Inflammatory macrophage (primary cell): ENCODE measurements at places on chromosomes 6 and 20.

- no peak for DNase-seq
Measured at GRCh38 chr6:159043251-159043650, 1.5 kb downstream of the TAGAP start.

- no peak for DNase-seq
Measured at GRCh38 chr6:40573221-40573620, 13.9 kb downstream of the LRFN2 start.

GRCh38 chr20:51402201-51402600, 140.3 kb downstream of the NFATC2 start:
- no peak for DNase-seq

DNA sequence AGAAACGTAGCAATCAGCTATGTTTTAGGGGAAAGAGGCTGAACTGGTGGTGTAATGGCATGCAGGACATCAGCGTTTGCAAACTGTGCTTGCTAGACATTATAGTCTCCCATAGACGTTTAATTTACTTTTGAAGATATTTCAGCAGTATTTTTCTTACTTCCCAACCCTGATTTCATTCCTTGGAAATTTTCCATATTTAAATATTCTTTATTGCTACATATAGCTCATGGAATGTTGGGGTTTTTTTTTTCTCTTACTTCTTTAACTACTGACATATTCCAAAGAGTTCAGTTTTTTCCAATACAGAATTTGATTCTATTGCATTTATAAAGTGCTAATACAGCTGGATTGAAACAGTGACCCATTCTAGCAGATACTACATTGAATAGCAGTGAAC, 694.4 kb upstream of the CITED2 start:
- DNase-seq, result no peak

DNA sequence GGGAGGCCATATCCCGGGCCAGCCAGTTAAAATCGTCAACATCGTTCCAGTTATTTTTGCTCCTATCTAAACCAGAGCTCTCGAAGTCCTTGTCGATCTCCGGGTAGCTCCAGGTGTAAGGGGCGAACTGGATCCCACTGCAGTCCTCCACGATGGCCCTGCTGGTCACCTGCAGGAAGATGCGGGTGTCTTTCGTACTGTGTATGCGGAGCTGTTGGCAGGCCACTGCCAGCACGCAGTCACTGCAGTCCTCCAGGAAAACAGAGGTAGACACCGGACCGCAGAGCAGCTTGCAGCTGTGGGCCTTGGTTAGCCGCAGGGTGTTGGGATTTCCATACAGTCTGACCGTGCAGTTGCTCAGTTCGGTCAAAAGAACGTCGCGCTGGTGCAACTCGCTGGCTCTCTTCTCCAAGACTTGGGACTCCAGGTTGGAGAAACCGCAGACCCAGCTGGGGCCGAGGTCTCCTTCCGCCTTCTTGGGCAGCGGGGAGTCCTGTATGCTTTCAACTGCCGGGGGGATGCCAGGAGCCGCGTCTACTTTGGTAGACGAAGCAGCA, 742 bp downstream of the TBCC start:
- peak; percentile 46 for DNase-seq

DNA sequence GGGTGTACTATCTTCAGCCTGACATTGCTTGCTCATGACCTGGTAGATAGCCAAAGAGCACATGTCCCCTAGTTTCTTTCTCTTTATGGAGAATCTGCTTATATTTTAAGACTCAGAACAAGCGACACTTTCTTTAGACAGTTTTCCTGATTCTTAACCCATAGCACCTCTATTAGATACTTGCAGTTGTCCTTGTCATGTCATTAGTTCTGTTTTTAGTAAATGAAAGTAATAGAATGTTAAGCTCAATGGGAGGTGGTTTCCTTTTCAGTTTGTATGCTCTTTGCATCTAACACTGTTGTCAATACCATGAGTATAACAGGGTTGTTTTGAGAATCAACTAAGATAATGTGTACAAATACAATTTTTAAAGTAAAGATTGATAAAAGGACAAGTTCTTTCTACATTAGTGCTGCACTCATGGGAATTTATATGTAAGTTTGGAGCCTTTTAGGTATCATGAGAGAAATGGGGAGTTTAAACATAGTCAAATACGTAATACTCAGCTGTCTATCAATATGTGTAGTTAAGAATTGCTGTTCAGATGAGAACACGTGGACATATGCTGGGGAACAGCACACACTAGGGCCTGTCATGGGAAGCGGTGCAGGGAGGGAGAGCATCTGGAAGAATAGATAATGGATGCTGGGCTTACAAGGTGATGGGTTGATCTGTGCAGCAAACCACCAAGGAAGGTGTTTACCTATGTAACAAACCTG, 124.3 kb downstream of the GRM1 start:
- DNase-seq, result no peak

DNA sequence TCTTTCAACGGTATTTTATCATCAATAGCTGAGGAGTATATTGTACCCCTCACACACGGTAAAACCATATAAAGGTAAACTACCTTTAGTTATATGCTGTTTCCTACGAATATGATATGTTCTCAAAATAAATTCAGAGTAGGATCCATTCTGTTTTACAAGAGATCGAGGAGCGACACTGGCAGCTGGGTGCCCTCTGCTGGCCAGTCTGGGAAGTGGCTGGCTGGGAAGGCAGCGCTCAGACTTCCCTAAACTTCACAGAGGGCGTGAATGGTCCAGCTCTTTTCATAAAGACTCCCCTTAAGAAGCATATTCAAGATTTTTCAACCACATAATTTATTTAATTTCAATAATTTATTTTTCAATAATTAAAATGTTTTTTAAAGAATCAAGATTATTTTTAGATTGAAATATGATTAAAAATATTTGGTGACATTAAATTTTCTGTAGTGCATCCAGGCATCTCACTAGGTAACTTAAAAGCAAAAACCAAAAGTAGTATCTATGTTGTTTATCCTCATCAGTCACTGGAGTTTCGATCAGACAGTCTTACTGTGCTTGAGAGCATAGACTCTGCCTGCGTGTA, 187.5 kb upstream of the PDE10A start:
- DNase-seq, result peak; percentile 41

GRCh38 chr6:40330301-40330721, 256.9 kb downstream of the LRFN2 start:
- no peak for DNase-seq

DNA sequence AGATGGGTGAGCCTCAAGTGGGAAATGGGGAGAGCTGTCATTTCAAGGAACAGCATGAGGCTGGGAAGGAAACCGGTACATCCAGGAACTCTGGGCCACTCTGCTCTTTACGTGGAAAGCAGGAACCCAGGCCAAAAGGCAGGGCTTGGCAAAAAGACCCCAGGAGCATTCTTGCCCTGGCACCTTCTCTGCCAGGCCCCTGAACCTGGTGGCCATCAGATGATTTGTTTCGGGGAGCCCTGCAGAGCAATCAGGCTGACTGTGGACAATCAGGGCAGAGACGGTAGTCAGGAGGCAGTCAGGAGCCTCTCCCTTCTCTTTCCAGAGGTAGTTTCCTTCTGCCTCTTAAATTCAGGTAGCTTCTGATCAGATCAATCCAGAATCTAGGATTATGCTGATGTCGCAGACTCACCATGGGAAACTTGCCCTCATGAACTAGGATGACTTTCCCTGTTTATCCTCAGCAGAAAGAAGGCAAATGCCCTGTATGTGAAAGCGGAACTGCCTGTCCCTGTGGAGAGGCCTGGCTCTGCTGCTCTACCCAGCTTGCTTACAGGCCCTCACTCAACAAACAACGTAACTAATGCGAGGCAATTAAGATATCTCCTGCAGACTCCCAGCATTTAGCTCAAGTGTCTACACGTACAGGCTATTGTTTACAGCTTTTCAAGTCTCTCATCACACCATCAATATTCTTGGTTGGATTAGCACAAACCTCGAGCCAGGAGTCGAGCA, 36.6 kb downstream of the EZR start:
- no peak for DNase-seq

DNA sequence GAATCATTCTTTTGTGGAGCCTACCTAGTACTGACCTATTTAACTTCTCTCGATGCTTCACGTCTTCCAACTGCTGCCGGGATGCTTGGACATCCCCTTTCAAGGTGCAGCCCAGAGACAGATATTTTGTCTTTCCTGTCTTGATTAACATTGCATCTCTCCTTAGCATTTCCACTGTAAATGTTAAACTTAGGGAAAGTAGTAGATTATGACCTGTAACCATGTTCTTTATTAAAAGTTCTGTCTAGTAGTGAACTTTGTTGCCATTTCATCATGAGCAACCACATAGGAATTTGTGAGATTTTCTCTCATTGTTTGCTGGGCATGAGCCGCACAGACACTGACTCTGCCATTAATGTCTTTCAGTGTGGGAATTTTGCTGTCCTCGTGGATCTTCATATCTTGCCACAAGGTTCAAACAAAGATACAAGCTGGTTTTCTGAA, 117.9 kb downstream of the JAG1 start:
- no peak for DNase-seq

DNA sequence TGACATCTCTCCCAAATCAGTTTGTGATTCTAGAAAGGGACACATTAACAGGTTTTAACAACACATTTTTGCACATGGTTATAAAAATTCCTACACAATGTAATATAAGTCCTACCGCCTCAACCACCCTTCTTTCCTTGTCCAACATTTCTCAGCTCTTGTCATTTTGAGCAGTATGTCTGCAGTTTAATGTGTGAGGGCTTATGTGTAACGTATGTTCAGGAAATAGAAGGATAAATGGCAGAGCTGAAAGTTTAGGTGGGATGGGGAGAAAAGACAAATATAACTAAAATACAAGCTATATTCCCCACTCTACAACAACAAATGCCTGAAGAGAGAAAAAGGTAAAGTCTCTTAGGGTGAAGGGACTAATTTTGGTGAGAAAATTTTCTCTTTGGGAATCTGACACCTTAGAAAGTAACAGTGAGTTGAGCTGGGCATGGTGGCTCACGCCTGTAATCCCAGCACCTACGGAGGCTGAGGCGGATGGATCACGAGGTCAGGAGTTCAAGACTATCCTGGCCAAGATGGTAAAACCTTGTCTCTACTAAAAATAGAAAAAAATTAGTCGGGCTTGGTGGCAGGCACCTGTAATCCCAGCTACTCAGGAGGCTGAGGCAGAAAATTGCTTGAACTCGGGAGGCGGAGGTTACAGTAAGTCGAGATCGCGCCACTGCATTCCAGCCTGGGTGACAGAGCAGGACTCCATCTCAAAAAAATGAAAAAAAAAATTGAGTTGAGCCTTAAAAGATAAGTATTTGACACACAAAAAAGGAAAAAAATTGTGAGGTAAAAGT, 5.1 kb downstream of the PNRC1 start:
- DNase-seq, result no peak

DNA sequence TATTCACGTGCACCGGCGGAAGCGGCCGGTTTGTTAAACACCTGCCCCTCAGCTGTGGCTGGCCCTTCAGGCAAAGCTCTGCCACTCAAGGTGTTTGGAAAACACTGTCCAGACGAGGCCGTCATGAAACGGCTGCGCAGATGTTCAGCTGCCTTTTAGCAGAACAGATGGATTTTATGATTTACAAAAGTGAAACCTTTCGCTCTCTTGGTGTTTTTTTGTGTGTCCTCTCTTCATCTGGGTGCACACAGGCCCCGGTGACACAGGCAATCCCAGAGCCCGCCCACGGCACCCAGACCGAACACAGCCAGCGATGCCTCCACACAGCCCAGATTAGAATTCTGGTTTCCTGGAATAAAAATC, 397.0 kb downstream of the SMOC2 start:
- no peak for DNase-seq

- DNase-seq, result peak; percentile 38
Measured at GRCh38 chr20:63942250-63942951, 13.8 kb downstream of the UCKL1 start.

DNA sequence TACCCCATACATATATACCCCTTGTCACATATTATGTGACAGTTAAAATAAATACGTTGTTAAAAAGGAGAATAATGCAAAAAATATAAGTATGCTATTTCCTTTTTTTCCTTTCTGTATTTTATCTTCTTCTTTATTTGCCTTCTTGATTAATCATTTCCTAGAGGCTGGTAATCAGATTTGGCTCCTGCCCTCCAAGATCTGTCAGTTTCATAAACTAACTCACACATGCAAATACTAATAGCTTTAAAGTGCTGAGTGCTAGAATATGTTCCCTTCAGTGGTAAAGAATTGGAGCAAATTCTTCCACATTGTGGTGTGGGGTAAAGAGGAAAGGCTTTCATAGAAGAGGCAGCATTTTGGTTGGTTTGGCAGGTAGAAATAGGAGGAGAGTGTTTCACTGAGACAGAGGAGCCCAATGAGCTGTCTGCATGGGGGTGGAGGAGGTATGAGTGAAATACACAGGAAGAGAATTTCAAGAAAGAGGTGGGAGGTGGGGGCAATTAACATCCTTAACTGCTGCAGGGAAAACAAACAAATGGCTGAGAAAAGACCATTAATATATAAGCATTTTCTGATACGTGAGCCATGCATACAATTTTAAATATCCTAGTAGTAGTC, 523.9 kb downstream of the BMP2 start:
- no peak for DNase-seq

DNA sequence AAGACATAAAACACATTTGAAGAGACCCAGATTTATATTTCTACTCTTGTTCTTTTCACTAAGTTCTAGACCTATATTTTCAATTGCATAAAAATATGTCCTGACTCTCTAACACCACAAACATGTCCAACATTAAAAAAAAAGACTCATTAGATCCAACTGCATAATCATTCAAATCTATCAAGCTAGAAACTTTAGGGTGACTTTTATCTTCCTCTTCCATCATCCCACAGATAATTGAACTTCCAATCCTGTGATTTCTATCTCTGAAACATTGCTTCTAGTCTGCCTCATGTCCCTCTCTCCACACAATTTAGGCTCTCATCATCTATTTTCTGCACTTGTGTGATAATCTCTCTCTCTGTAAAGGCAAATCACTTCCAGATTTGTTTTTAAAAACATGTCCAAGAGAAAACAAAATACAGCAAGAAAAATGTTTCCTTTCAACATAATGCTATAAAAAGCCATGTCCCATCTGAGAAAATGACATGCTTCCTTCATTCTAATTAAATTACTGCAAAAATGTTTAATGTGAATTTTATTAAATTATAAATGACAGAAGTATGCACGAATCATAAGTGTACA, 615.9 kb downstream of the RNF144B start:
- DNase-seq, result no peak

DNA sequence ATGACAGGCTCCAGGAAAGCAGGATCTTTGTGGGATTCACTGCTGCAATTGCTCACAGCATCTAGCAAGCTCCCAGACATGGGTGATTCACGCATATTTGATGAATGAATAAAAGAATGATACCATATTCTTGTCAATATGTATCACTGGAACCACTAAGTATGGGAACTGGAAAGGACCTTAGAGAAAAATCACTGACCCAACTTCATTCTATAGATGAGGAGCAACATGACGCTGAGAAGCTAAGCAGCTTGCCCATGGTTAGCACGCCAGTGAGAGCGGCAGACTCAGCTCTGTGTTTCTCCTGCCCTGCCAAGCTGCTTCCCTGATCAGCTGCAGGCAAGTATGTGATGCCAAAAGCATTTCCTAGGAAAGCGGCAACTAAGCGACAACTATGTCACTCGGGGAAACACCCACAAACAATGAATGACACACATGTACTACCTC, 66.8 kb downstream of the PPP1R3G start:
- no peak for DNase-seq
